ENCODE measurements at places on chromosomes 6 and 20. TPM values are rescaled to one million over a fixed set of nuclear protein-coding genes. Genes with fewer than 3 reads are reported as not detected.

ARFGEF3 gene
- total RNA-seq, result 1.3 TPM

GGTLC1 gene
- not detected for total RNA-seq

VSTM2L gene
- 4.5 TPM for total RNA-seq

CTSZ gene
- total RNA-seq, result 138 TPM

NKX2-4 gene
- total RNA-seq, result not detected

PAQR8 gene
- total RNA-seq, result 73.7 TPM

SNPH gene
- 7.0 TPM for total RNA-seq

PDE7B gene
- total RNA-seq, result 10.0 TPM

SLC44A4 gene
- total RNA-seq, result not detected

DEFB132 gene
- total RNA-seq, result not detected

FAM162B gene
- total RNA-seq, result not detected

XKR7 gene
- not detected for total RNA-seq

KIF3B gene
- 27.9 TPM for total RNA-seq

OR2J3 gene
- not detected for total RNA-seq

NKX2-2 gene
- not detected for total RNA-seq

KIZ gene
- total RNA-seq, result 5.3 TPM

CSE1L gene
- total RNA-seq, result 155 TPM

B3GALT4 gene
- total RNA-seq, result 3.7 TPM

GPR63 gene
- total RNA-seq, result 0.33 TPM

TREM2 gene
- not detected for total RNA-seq

SCUBE3 gene
- total RNA-seq, result under 0.01 TPM

PSMG4 gene
- 11.4 TPM for total RNA-seq

HLA-DOB gene
- 0.34 TPM for total RNA-seq

EPB41L1 gene
- total RNA-seq, result 10.2 TPM

PNRC1 gene
- 31.0 TPM for total RNA-seq

IL17A gene
- not detected for total RNA-seq

PIM1 gene
- total RNA-seq, result 3.0 TPM

TINAG gene
- not detected for total RNA-seq

SLC26A8 gene
- total RNA-seq, result not detected

MBOAT1 gene
- 39.0 TPM for total RNA-seq

FAM83B gene
- not detected for total RNA-seq

HLA-DRB1 gene
- 8.9 TPM for total RNA-seq

COL9A1 gene
- total RNA-seq, result not detected

CST4 gene
- not detected for total RNA-seq

TMEM170B gene
- total RNA-seq, result 1.4 TPM

SNHG17 gene
- total RNA-seq, result 20.1 TPM

CDC25B gene
- 74.9 TPM for total RNA-seq

SLC17A1 gene
- total RNA-seq, result not detected

CCR6 gene
- not detected for total RNA-seq

ROS1 gene
- not detected for total RNA-seq

TOX2 gene
- not detected for total RNA-seq

OR12D3 gene
- not detected for total RNA-seq

ABHD16A gene
- total RNA-seq, result 58.9 TPM

SCRT2 gene
- total RNA-seq, result not detected

COL21A1 gene
- not detected for total RNA-seq

ECT2L gene
- total RNA-seq, result not detected

UBE2J1 gene
- total RNA-seq, result 39.3 TPM

TPX2 gene
- 33.1 TPM for total RNA-seq

ZC2HC1B gene
- not detected for total RNA-seq

BPIFB4 gene
- total RNA-seq, result not detected

TPBG gene
- 4.7 TPM for total RNA-seq

ENPP4 gene
- under 0.01 TPM for total RNA-seq

SIRPB1 gene
- 2.5 TPM for total RNA-seq

CST5 gene
- total RNA-seq, result not detected

TMEM217 gene
- total RNA-seq, result 2.4 TPM
